ENCODE measurements at places on chromosomes 5 and 9.

GRCh38 chr5:72255237-72255636 lies 64.8 kb downstream of the MRPS27 start:
- no peak for DNase-seq

DNA sequence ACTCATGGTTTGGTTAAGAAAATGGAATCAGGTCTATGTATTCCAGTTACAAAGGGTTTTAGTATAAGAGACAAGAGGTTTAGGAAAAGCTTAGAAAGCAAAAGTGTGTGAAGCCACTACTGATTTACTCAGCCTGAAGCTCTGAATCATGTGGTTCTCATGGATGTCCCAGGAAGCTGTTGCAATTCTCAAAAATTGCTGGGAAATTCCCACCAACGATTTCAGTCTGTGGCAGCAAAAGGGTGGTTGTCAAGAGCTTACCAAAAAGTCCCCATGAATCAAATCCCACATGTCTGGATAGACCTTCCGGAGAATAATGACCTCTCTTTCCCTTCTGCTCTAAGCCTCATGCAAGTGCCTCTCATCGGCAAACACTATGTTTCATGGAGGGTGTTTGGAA lies 929.9 kb downstream of the TLE4 start:
- DNase-seq, result no peak

- DNase-seq, result no peak
These were observed 22.2 kb upstream of the GLDC start for GRCh38 chr9:6667633-6668280.

GRCh38 chr5:98455665-98456064 lies 317.8 kb upstream of the RGMB start:
- no peak for DNase-seq

- DNase-seq, result no peak
These were observed 10.7 kb downstream of the SLC6A18 start for GRCh38 chr5:1235838-1236237.

GRCh38 chr9:68711932-68712331 lies 6.9 kb downstream of the PIP5K1B start:
- DNase-seq, result no peak

- no peak for DNase-seq
These were observed 88.0 kb downstream of the SEMA6A start for GRCh38 chr5:116486588-116486987.

DNA sequence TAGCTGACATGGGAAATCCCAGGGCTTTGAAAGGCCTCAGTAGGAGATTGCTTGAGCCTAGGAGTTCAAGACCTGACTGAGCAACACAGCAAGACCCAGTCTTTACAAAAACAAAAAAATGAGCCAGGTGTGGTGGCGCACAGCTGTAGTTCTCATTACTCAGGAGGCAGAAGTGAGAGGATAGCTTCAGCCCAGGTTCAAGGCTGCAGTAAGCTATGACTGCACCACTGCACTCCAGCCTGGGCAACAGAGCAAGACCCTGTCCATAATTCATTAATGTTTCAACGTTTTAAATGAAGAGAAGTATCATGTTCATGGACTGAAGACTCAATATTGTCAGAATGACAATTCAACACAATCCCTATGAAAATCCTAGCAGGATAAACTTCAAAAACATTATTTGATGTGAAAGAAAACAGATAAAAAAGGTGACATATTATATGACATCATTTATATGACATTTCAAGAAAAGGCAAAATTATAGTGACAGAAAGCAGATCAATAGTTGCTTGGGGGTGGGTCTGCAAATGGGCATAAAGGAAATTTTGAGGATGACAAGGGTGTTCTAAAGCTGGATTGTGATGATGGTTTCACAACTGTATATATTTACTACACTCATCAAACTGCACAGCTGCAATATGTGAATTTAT lies 3.7 kb downstream of the KIF3A start:
- DNase-seq, result no peak

GRCh38 chr9:134331186-134332025 lies 5.2 kb downstream of the RXRA start:
- DNase-seq, result no peak

- DNase-seq, result no peak
These were observed 152.5 kb downstream of the ESM1 start for GRCh38 chr5:54832858-54833257.

- DNase-seq, result no peak
These were observed 2.8 kb downstream of the CACNA1B start for GRCh38 chr9:137880160-137880975.

DNA sequence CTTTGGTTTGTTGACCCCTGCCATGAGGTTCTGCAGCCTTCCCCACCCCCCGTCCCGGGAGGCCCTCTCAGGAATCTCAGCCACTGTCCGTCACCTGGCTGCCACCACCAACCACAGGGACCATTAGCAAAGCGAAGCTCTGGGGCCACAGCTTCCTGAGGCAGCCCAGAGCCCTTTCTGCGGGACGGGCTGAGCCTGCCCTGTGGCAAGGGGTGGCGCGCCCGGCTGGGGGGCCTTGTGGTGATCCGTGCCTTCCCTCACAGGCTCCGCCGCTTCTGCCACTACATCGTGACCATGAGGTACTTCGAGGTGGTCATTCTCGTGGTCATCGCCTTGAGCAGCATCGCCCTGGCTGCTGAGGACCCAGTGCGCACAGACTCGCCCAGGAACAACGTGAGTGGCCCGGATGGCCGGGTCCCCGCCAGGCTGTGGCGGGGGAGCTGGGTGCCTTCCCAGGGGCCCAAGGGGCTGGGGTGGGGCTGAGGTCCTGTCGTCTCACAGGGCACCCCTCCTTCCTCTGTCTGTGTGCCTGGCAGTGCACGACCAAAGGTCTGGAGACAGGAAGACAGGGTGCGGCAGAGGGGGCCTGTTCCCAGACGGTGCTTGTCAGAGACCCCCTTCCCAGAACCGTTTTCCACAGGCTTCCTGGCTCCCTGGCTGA lies 169.2 kb downstream of the CACNA1B start:
- DNase-seq, result no peak

GRCh38 chr5:57195060-57195459 lies 21.2 kb downstream of the GPBP1 start:
- no peak for DNase-seq

- DNase-seq, result no peak
These were observed at the start of gene LCNL1 for GRCh38 chr9:136982232-136983051. Gene LCNL1, plus strand, starts transcription at chr9:136982993. Its CDS starts 594 bp downstream, at chr9:136983587.

- DNase-seq, result no peak
These were observed 172.2 kb downstream of the CCDC192 start for GRCh38 chr5:127875235-127876021.

DNA sequence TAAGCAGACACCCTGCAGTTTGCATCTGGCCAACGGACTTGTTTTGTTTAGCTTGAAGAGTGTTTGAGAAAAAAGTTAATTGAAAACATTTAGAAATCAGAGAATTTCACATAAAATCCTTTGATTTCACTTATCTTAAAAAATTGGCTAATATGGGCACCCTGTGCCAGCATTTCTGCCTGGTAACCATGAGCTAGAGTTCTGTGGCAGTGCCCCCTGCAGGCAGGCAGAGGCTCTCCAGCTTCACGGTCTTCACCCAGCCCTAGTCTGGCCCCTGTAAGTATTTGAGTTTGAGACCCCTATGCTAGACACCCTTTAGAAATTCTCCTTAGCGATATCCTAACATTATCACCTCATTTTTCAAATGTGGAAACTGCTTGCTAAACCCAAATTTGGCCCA lies 18.8 kb upstream of the FANCC start:
- DNase-seq, result no peak

GRCh38 chr5:132776131-132776937 lies 705 bp downstream of the SEPTIN8 start:
- no peak for DNase-seq

GRCh38 chr5:168097876-168098653 lies 193.4 kb upstream of the WWC1 start:
- DNase-seq, result no peak

DNA sequence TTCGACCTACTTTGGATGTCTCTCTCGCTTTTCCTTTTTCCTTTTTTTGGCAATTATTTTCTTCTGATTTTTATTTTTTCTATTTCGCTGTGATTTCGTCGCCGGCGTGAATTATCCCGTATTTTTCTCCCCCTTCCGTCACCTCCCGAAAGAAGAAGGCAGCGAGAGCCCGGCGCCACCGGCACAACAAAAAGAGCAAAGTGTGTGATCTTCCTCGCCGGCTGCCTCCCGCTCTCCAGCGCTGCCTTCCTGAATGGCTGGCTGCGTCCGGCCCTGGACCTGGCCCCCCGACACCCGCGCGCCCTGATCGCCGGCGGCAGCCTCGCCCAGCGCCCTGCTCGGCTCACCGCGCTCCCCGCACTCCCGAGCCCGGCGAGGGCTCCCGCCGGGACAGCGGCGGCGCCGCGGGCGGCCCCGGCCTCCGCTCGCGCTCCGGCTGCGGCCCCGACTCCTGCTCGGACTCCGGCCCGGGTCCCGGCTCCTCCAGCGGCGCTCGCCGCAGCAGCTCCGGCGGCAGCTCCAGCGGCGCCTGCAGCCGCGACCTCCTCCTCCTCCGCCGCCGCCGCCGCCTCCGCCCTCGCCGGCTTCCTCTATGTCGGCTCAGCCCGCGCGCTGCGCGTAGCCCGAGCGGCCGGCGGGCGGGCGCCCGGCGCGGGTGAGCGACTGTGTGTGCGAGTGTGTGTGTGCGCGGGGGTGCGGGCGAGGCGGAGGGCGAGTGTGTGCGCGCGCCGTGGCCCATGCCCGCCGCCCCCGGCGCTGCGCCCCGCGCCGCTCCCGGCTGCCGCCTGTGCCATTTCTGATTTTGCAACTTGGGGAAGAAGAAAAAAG lies 960 bp downstream of the NR2F1 start:
- DNase-seq, result no peak

GRCh38 chr9:104905153-104905901 lies 22.6 kb downstream of the ABCA1 start:
- no peak for DNase-seq

DNA sequence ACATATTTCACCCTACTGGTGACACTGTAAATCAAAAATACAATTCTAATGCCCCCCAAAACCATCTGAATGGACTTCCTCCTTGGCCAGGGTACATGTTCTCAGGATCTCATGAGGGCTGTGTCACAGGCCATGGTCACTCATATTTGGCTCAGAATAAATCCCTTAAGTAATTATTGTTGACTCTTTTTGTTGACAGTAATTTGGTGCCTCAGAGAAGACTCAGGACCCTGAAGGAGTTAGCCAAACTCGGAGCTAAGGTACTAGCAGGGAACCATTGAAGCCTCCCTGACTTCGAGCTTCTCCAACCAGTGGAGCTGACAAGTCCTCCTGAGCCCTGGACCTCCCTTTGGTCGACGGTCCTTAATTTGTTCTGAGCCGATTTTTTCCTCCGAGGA lies 51.2 kb upstream of the SNAPC3 start:
- DNase-seq, result no peak

DNA sequence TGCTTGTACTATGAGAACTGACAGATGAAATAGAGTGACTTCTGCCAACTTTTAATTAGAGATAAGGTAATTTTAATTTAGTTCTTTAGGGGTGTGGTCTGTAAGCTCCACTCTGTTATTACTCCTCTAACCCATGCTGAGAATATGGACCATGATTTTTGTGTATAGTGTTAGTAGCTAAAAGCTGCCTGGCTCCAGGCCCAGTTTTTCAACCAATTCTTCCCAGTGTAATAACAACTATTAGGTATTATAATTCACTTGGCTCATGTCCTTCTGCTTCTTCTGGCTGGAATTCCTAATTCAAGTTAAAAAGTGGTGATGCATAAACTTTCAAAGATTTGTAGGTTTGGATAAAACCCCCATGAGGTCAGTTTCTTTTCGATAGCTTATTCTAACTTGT lies 216.3 kb downstream of the ISL1 start:
- no peak for DNase-seq

GRCh38 chr5:142779163-142779840 lies 9.1 kb downstream of the ARHGAP26 start:
- DNase-seq, result no peak

DNA sequence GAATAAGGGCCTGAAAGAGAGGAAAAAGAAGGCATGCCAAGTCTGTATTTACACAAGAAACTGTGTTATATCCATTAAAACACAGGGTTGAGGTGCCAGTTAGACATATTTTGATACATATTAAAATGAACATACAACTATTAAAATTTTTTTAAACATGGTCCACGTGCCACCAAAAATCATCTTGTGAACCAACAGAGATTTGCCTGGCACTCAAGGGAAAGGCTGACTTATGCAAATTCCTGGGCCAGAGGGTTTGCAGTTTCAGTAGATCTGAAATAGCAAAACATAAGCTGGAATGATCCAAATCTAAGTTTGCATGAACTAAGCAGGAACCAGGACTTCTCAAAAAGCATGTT lies 168.7 kb downstream of the SLIT3 start:
- no peak for DNase-seq

DNA sequence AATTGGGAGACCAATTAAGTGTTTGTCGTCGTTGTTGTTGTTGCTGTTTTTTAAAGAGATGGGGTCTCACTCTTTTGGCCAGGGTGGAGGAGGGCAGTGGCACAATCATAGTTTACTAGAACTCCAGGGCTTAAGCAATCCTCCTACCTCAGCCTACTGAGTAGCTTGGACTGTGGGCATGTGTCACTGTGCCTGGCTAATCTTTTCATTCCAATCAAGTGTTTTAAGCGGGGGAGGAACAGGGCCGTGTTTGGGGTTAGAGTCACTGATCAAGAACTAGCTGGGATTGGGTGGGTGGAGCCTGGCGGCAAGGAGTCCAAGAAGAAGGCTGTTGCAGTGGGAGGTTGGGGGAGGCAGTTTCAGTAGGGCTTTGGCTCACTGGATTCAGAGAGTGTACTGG lies 13.8 kb downstream of the SNX30 start:
- DNase-seq, result no peak

GRCh38 chr5:54017580-54017979 lies 292.8 kb downstream of the ARL15 start:
- no peak for DNase-seq

DNA sequence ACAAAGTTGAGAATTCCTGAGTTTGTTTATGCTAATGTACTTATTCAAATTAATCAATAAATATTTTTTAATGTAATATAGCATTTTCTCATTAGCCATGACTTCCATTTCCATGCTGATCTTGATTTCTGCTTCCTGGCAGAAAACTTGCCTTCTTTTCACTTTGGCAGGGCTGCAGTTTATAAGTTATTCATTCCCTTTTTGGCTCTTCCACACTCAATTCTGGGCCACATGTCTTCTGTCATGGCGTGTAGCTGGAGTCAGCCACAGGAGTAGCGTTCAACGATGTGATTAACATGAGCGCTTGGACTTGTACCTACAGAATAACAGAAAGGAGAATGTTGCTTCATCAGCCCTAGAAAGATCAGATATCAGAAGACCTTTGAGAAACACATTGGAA lies 172.9 kb downstream of the CFAP90 start:
- DNase-seq, result no peak

GRCh38 chr5:149725296-149725695 lies 4.8 kb upstream of the PPARGC1B start:
- no peak for DNase-seq

DNA sequence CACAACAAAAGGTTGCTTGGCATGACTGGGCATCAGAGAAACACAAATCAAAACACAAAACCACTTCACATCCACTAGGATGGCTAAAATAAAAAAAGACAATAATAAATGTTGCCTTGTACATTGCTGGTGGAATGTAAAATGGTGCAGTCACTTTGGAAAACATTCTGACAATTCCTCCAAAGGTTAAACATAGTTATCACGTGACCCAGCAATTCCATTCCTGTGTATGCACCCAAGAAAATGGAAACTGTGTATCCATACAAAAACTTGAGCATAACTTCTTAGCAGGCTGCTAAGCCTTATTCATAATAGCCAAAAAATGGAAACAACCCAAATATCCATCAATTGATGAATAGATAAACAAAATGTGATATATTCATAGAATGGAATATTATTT lies 10.2 kb upstream of the SLC46A2 start:
- DNase-seq, result no peak

- no peak for DNase-seq
These were observed 61.5 kb downstream of the OSTF1 start for GRCh38 chr9:75149841-75150241.

All from activated CD4-positive, alpha-beta T cell treated with anti-CD3 and anti-CD28 coated beads for 24 hours (primary cell).